Glutamatergic neuron (in vitro differentiated cells): ENCODE measurements at places on chromosomes 2 and 18.
A peak's percentile ranks its signal among the peaks of the same experiment; 100 is the strongest.

DNA sequence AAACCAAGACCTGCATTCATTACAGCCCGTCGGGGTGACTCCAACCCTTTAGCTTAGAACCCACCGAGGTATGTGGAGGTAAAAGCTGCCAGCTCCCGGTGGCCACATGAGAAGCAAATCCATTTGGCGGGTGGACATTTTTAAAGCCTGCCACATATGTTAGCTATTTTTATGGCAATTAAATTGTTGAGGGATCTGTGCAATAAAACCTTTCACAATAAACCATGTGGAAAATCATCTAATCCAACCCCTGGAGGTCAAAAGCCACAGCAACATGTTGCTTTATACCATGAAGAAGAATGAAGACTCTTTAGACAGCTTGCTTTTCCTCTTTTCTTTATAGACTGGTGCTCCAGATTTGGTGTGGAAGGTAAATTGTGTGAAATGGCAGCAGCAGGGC is 176.3 kb downstream of the AGPS start:
- no peak for DNase-seq

- peak; percentile 85 for DNase-seq
These were observed at the start of gene BCL11A for GRCh38 chr2:60553495-60554073. BCL11A (minus strand) TSS chr2:60553654; CDS start chr2:60553270, 384 bp downstream.

GRCh38 chr2:161703863-161704262 is 79.6 kb downstream of the SLC4A10 start:
- no peak for DNase-seq

GRCh38 chr2:20671036-20671735 is 4.2 kb downstream of the GDF7 start:
- no peak for DNase-seq

- DNase-seq, result no peak
These were observed 623.5 kb downstream of the DCC start for GRCh38 chr18:52963481-52963880.

DNA sequence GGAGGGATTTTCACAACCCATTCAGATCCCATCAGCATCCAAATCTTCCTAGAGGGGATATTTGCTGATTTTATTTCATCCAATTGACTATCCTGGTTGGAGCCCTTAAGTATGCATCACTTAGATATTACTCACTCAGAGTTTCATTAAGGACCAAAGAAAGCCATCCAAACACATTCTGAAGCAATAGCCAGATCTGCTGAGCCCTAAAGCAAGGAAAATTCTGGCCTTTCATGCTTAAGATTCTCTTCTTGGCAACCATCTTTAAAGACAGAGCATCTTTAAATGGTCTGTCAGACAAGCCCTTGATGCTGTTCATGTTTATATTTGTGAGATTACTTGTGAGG is 40.9 kb upstream of the C1D start:
- no peak for DNase-seq

DNA sequence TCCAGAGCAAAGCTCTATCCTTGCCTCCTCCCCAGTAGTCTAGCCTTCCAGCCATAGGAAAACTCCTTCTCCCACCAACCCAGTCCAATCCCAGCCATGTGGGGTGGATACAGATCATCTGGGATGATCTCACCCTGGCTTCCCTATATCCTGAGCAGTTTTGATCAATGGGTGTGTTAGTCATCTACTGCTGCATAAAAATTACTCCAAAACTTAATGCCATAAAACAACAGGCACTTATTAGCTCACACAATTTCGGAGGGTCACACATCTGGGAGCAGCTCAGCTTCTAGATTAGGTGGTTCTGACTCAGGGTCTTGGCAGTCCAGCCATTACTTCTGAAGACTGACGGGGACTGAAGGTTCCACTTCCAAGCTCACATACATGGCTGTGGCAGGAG is 190.4 kb downstream of the SPP2 start:
- DNase-seq, result no peak
